Hippocampal formation (tissue), 2 donors: ENCODE measurements at places on chromosomes 11 and 22.

GRCh38 chr11:3642071-3642951, 519 bp upstream of the ART5 start:
- no peak for DNase-seq

- no peak for DNase-seq
These were observed 18.3 kb downstream of the CYTH4 start for GRCh38 chr22:37300551-37301017.

- DNase-seq, result no peak
These were observed 2.1 kb downstream of the PLAAT3 start for GRCh38 chr11:63612181-63612580.

DNA sequence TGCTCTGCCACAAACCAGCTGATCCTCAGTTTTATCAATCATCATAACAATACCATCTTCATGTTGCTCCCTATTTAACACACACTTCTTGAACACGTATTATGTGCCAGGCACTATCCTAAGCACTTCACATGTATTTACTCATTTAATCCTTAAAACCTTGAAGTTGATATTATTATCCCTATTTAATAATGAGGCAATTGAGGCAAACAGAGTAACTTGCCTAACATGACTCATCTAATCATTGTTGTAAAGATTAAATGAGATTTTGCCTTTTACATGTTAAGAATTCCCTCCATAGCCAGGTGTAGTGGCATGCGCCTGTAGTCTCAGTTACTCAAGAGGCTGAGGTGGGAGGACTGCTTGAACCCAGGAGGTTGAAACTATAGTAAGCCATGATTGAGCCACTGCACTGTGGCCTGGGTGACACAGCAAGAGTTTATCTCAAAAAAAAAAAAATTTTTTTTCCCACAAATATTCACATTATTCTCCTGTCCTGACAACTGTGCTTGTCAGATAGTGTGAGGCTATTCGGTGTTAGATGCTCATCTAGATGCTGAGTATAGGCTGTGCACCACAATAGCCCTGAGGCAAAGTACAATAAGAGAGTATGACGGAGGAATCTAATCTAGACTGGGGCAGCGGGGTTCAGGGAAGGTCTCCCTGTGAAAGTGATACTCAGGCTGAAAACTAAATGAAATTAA, 13.4 kb downstream of the CKAP5 start:
- DNase-seq, result no peak

GRCh38 chr11:28009388-28009787, 98.6 kb downstream of the KIF18A start:
- DNase-seq, result no peak

DNA sequence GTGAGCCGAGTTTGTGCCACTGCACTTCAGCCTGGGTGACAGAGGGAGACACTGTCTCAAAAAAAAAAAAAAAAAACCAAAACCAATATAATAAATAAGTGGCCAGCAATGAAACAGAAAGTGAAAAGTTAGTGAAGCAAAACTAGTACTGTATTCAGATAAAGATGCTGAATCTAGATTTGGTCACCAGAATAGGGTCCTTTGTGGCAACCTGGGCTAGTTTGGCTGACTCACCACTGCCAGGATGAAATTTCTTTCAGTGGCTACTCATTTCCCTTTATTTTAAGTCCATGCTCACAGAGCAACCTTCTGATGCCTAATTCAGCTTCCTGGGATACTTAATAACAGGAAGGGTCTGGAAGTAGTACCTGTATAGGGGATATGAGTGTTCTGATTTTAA, 26.0 kb downstream of the LIMK2 start:
- DNase-seq, result no peak
